ENCODE measurements at places on chromosomes 1 and 21.

DNA sequence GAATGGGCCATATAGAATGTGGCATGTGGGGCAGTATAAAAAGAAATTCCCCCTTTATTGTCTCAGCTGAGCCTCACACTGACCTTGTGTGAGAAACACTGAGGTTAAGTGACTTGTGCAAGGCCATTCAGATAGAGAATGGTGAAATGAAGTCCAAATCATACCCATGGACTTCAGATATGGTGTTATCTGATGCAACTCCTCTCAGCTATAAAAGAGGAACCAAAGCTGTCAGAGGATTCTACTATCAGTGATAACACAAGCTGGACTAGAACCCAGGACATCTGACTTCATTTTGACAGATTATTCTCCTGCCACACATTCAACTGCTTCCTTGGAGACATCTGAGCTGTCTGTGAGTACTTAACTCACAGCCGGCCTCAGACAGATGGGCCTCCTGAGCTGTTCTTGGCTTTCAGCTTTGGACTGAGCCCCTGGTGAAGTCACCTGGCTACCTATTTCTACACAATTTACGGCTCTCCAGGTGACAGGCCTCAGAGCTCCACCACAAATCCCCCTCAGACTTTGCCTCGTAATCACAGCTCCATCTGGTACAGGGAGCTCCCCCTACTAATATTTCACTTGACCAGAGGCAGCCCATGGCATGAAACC is 104.6 kb downstream of the PLXNA2 start:
- DNase-seq, result no peak

DNA sequence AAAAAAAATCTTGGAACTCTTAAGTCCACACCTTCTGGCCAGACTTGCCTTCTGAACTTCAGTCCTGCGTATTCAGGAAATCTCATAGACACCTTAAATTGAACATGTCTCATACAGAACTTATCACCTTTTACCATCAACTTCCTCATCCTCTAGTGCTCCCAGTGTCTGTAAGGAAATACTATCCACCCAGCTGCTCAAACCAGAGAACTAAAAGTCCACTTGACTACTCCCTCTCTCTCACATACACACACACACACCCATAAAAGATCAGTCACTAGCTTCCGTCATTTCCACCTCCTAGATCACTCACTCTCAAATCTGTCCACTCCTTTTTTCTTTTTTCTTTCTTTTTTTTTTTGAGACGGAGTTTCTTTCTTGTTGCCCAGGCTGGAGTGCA is 10.9 kb upstream of the CAP1 start:
- no peak for DNase-seq

DNA sequence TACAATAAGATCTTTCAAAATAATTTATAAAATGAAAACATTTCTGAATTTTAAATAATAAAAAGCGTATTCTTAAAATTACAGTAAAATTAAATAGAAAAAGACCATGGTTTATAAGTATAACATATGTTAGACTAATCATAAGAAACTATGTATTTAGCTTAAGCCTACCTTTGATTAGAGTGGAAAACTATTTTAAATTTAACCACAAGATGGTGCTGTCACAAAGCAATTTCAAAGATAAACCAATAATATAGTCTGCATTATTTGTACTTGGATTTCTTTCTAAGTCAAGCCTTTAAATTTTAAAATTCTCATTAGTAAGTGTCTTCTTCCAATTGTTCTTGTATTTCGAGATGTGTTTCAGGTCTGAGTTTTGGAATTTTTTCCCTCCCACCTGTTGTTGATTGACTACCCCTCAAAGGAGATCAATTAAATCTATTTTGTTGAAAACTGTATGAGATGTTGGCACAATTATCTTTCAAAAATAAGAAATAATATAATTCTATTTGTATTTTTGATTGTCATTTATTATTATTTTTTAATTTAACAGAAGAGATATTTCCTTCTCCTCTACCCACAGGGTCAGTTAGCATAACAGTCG is 459.8 kb downstream of the KCNT2 start:
- DNase-seq, result peak; percentile 8

- DNase-seq, result no peak
These were observed 409.9 kb upstream of the NFIA start for GRCh38 chr1:60672449-60672848.

GRCh38 chr1:63669151-63669961 is 76.1 kb downstream of the PGM1 start:
- DNase-seq, result no peak

All from NT2/D1 (cell line).